ENCODE measurements at places on chromosomes 5 and 9.
A peak's percentile ranks its signal among the peaks of the same experiment; 100 is the strongest.

- DNase-seq, result peak; percentile 85
These were observed at the start of gene PTBP3 for GRCh38 chr9:112332977-112333638. Gene PTBP3 (minus strand): TSS chr9:112333619. CDS start chr9:112297865, 35,754 bp downstream.

GRCh38 chr5:66169534-66169933 is 25.4 kb downstream of the SREK1 start:
- no peak for DNase-seq

- DNase-seq, result no peak
These were observed 35.7 kb upstream of the ORM1 start for GRCh38 chr9:114287001-114287762.

GRCh38 chr5:111254613-111255012 is 30.4 kb downstream of the CAMK4 start:
- peak; percentile 91 for DNase-seq

All from activated CD4-positive, alpha-beta T cell treated with anti-CD3 and anti-CD28 coated beads for 36 hours (primary cell).